NCI-H1436 (cell line): ENCODE measurements at places on chromosomes 16 and 17.

GRCh38 chr16:15757630-15758251, 99.1 kb downstream of the MYH11 start:
- DNase-seq: no peak

- peak; percentile 92 for DNase-seq
Measured at GRCh38 chr17:36888236-36888951, 48.9 kb upstream of the LHX1 start.

- no peak for DNase-seq
Measured at GRCh38 chr16:77335652-77336234, 99.1 kb downstream of the ADAMTS18 start.

DNA sequence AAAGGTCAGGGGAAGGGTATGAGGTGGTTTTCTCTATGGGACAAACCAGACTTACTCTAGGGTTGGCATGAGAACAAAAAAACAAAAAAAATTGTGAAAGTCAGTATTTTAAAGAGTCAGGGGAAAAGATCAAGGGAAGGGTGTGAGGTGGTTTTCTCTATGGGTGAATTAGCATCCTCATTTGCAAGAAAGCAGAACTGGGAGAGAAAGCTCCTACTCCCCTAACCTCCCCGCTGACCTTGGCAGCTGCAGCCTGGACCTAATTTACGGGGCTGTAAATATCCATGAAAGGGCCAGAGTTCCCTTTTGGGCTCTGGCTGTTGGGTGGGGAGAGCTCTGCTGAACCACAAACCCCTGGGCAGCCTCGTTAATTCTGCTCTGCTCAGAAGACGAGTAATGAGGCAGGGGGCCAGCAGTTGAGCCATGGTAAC, 10.6 kb downstream of the RHBDL3 start:
- DNase-seq: no peak

GRCh38 chr17:42720996-42721583, 23.8 kb downstream of the EZH1 start:
- peak; percentile 80 for DNase-seq

- peak; percentile 76 for DNase-seq
Measured at GRCh38 chr16:84754353-84754856, 54.6 kb downstream of the USP10 start.

- DNase-seq: no peak
Measured at GRCh38 chr16:80259290-80259805, 281.4 kb upstream of the DYNLRB2 start.

DNA sequence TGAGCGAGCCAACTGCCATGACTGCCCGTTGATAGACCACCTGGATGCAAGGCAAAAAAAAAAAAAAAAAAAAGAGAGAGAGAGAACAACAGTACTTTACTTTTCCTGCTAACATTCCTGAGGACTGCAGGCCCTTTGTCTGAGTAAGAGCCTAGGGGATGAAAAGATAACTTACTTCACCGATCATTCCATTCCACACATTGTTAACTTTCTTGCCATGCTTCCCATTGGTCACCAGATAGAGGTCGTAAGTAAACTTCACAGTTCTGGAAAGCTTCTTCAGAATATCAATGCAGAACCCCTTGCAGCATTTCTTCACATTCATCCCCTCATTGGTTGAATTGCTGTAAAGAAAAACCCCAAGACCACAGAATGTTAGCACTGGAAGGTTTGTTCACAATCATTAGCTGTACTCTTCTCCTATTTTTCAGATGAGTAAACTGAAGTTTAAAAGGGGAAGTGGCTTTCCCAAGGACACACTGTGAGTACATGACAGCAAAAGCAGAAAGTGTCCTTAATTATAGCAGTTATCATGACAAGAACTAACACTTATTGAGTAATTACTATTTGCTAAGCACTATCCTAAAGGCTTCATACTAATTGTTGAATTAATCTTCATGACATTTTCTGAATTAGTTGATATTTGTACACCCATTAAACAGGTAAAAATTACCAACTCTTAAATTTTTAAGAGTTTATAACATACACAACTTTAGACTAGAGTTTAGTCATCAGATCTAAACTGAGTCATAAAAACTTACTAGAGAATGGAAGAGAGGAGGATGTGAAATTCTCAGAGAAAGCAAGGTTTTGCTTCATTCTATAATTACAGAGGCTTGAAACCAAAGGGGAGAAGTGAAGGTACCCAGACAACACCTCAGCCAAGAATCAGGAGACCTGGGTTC, 341.2 kb downstream of the GRIN2A start:
- no peak for DNase-seq

DNA sequence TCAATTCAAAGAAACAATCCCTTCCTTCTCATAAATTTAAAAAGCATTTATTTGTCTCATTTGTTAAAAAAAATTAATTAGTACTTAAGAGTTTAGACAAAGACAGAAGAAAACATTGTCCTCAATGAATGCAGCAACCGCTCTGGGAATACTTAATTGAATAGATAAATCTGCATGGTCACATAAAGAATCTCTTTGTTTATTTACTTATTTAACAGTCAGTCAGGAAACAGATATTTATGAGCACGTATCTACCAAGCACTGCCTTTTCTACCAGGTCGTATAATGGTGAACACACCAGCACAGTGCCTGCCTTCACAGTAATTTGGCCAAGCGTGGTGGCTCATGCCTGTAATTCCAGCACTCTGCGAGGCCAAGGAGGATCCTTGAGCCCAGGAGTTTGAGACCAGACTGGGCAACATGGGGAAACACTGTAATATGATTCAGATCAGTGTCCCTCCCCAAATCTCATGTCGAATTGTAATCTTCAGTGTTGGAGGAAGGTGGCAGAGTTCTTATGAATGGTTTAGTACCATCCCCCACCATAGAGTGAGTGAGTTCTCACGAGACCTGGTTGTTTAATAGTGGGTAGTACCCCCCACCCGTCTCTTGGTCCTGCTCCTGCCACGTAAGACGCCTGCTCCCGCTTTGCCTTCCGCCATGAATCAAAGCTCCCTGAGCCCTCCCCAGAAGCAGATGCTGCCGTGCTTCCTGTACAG, 8.1 kb downstream of the WIPI1 start:
- DNase-seq: no peak
